Right kidney (tissue), 9 donors: ENCODE measurements at places on chromosomes 1 and 21.

DNA sequence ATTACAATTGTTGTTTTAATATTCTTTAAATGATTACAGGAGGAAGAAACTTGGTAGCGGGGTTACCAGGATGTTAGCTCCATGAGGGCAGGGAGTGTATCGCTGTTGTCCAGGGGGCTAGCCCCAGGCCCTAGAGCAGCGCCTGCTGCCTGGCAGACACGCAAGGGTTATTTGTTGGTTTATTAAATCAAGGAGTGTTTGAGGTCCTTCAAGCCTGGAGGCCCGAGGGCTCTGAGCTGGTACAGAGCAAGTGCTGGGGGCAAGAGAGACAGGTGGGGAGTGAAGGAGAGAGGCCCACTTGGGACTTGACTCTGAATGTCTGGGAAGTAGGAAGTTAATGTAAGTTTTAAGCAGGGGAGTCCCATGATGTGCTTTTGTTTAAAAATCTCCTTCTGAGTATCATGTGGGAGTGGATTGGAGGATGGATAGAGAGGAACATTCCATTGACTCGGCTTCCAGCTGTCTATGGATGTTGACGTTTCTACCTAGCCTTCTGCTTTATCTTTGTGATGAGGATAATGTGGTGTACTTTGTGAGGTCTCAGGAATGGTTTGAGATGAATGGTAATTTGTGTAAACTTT, 8.7 kb downstream of the ITSN1 start:
- DNase-seq = no peak

DNA sequence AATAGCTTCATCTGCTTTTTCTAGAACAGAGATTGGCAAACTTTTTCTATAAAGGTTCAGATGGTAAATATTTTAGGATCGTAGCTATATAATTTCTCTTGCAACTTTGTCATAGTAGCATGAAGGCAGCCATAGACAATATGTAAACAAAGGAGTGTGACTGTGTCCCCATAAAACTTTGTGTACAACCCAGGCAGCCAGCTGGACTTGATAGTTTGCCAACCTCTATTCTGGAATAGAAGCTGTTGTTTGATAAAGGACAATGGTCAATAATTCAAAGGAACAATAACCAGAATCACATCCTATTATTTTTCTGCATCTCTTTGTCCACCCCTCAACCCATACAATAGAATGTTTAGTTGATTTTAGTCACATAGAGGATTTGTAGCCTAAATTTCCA, 286.7 kb downstream of the LMX1A start:
- no peak for DNase-seq

DNA sequence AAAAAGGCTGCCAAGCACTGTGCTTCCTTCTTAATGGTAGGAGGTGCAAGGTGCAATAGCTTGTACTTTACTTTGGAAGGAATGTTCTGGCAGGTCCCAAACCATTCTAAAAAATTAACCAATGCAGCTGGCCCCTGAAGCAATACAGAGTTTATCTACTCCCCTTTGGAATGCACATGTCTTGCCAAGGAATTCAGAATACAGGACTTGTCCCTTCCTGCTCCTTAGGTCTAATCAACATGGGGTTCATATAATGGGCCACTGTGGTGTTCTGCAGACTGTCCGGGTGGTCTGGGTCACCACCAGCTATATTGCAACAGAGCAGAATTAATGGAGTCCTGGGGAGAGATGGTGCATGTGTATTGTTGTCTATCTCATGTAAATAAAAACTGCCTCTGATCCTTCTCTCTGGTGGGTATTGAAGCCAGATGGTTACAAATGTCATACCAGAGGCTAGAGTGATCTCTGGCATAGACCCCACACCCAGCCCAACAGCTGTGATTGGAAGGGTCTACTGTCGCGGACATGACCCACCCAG, 112.8 kb downstream of the RIPK4 start:
- no peak for DNase-seq

DNA sequence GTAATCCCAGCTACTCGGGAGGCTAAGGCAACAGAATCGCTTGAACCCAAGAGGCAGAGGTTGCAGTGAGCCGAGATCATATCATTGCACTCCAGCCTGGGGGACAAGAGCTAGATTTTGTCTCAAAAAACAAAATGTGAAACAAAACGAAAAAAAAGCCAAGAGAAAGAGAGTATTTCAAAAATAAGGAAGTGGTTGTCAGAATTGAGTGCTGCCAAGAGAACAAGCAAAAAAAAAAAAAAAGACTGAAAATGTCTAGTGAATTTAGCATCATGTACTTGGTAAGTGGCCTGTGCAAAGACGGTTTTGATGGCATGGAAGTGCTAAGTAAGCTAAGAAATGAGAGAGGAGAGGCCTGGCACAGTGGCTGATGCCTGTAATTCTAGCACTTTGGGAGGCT, 14.3 kb downstream of the KPNA6 start:
- DNase-seq = no peak

- DNase-seq = peak; percentile 46
These were observed 46.1 kb upstream of the BACE2 start for GRCh38 chr21:41121785-41122415.

GRCh38 chr1:107479865-107480350, 339.1 kb downstream of the NTNG1 start:
- no peak for DNase-seq

GRCh38 chr1:94535879-94536278, 5.7 kb downstream of the F3 start:
- no peak for DNase-seq

DNA sequence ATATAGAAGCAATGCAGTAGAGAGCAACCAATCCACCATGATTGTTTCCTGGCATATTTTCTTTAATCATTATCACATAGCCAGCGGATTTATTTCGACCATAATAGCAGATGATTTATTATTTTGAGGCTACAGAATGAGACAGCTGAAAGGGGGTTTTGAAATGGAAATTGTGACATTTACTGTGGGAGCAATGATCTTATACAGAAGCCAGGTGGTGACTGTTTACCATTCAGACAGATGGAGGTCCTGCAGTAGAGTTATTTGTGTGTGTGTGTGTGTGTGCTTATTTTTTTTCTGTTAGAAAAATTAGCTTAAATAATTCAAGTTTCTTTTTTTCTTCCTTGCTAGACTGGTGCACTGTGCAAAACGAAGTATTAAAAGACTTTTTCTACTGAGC, 1784.5 kb downstream of the MRPL39 start:
- no peak for DNase-seq

DNA sequence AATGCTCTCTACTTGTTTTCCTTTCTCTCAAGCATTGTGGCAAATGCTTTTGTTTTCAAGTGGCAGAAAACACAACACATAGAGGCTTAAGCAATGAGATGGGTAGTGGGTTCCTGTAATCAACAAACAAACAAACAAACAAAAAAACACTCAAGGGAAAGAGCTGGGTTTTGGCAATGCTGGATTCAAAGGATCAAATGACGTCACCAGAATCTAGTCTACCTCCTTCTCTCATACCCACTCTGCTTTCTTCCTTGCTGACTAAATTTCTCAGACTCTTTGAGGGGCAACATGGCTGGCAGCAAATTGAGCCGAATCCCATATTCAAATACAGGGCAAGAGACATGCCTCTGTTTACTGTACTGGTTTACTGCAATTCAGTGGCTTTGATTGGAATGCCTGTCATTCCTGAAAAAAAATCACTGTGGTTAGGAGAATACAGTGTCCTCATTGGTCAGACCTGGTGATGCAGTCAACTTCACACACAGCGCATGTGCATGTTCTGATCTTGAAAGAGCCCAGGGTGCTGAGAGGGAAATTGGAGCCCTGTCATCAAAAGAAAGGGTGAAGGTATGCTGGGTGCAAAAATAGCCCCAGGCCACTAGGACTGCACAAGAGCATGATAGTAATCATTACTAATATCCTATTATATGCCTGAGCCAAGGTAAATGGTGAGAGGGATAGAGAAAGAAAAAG, 356.2 kb downstream of the KCTD3 start:
- DNase-seq = no peak

GRCh38 chr1:41495210-41495948, 10.9 kb upstream of the EDN2 start:
- peak; percentile 56 for DNase-seq

GRCh38 chr1:26545969-26546323, 16.4 kb downstream of the RPS6KA1 start:
- DNase-seq = no peak

- no peak for DNase-seq
These were observed 94.4 kb downstream of the RAVER2 start for GRCh38 chr1:64839261-64839660.

GRCh38 chr21:43298546-43299440, 128.1 kb downstream of the SIK1 start:
- no peak for DNase-seq

GRCh38 chr1:53735261-53735660, 3.7 kb downstream of the GLIS1 start:
- no peak for DNase-seq

DNA sequence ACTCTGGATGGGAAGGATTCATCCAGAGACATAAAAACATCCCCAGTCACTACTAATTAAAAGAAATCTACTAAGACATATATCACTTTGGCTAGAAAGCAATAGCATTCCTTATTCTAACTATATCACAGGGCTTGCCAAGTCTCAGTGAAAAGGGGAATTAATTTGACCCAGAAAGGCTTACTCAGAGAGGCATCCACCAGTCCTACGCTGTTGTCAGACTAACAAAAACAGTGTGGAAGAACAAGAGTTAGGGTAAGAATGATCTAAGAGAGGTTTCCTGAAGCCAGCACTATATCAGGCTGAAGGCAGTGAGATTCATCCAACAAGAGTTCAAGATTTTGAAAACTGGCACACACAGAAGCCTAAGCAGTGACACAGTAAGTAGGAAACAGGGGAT, 126.1 kb downstream of the GDAP2 start:
- DNase-seq = no peak

DNA sequence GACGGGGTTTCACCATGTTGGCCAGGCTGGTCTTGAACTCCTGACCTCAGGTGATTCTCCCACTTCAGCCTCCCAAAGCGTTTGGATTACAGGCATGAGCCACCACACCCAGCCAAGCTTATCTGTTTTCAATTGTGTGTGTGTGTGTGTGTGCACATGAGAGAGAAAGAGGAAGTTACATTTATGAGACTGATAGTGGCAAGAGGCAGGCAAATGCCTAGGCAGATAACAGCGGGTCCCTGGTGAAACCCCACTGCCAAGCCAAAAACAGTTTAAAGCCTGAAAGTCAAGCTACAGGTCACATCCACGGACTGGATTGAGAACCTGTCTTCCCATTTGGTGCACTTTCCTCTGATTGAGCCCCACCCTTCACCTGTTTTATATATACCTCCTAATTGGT, 35.1 kb upstream of the IFNGR2 start:
- DNase-seq = no peak

- DNase-seq = no peak
These were observed 251.3 kb upstream of the FGGY start for GRCh38 chr1:59045636-59046035.

- DNase-seq = peak; percentile 64
These were observed 36.6 kb upstream of the OPRD1 start for GRCh38 chr1:28775121-28775942.

DNA sequence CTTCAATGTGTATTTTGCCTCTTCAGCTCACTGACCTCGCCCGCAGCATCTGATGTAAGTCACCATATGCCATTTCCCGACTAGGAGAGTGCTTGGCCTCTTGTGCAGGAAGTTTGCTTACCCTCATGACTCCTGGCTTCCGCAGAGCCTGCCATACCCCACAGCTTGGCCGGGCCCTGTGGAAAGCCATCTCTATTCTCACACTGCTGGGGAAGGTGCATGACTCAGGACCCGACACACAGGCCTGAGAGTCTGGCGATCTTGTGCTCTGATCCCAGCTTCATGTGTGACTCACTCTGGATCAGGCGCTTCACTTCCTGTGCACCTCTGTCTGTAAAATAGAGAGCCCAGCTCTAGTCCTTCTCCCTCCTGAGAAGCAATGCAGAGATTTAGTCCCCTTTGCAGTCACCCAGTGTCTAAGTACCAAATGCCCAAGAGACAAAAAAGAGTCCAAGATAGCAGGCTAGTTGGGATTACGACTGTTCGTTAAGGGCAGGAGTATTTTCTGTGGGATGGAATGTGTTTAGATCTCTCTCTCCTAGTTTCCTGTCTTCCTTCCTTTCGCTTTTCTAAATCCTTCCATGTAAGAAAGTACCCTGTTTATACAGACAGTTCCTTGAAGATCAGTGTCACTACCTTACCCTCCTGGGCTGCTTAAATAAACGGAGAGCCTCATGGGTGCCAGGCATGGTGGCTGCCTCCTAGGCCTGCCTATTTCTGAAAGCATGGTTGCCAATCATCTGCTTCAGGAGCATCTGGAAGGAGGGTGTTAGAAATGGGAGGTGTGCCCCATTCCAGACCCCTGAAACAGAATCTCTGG, 62.8 kb upstream of the KIF26B start:
- DNase-seq = no peak

DNA sequence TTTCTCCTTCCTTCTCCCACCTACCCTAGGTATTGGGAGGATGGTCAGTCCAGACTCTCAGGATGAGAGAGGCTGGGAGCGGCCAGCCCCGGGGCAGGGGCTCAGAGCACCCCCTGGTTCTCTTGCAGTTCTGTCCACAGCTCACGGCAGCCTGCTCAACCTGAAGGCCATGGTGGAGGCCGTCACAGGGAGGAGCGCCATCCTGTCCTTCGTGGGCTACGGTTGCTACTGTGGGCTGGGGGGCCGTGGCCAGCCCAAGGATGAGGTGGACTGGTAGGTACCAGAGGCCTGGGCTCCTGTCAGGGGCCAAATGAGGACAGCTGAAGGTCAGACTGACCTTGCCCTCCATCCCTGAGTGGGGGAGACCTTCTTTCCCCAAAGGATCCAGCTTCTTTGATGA, 4.2 kb downstream of the PLA2G2F start:
- DNase-seq = no peak

DNA sequence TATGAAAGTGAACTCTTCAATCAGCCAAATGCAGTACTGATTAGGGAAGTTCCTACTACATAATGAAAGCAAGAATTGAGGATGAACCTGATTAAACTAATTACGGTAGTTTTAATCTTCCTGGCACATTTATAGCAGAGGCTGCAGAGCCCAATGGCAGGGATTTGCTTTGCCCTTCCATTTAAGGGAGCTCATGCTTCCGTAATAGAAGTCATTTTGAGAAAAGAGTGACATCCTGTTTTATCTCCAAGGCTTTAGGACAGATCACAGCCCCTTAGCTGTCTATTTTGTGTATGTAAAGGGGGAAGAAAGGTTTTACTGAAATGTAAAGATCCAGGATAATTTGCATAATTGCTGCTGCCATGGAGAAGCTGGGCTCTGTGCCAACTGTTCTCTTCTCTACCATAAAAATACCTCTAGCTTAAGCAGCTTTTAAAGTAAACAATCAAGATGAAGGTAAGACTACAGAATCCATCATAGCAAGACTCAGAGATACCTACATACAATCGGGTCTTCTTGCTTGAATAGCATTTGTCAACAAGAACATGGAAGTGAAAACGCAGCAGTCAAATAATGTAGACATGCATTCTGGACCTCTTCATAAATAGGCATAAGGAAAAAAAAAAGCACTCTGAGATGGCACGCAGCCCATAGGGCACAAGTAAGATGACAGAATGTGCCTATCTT, 62.5 kb downstream of the ASH1L start:
- DNase-seq = no peak

GRCh38 chr1:118244194-118244593, 59.2 kb upstream of the SPAG17 start:
- DNase-seq = no peak
